ENCODE measurements at places on chromosomes 6 and 20.

- no peak for DNase-seq
Observed at GRCh38 chr6:44407951-44408670, 20.6 kb downstream of the CDC5L start.

DNA sequence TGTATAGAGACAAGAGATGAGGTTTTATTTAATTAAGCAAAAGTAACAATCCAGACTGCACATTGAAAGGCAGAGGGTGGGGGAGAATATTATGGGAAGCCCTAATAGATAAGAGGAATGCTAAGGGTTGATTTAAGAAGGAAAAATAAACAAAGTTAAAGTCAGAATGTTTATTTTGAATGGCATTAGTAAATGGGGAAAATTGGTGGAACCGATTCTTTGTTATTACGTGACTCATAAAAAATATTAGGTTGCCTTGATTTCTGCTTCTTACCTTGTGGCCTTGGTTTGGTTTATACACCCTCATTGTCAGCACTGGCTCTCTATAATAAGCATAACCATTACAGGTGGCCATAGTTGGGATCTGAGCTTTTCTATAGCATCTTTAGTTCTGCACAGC lies 674.8 kb upstream of the CITED2 start:
- DNase-seq = no peak

DNA sequence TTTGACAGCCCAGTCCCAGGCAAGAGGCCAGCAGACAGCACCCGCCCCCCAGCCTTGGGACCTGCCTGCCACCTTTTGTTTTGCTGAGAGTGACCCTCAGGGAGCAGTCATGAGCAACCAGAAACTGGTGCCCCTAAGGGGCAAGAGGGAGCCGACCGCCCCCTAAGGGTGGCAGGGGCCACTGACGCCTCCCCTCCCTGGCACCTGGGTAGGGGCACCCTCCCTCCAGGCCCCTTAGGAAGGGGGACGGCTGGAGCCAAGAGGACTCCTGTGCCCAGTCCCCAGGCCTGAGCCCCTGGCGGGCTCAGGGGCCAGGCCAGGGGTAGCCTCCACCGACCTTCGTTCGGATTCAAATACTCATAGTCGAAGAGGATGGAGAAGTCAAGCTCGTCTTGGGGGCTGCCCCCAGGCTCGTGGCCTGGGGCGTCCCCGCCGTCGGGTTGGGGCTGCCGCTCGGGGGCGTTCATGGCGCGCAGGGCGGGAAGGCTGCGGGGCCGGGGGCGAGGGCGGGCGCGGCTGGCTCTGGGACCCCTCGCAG lies 417 bp downstream of the NFATC2 start:
- DNase-seq = no peak

- DNase-seq = no peak
Observed at GRCh38 chr6:116263353-116263752, 9.5 kb upstream of the TSPYL4 start.

DNA sequence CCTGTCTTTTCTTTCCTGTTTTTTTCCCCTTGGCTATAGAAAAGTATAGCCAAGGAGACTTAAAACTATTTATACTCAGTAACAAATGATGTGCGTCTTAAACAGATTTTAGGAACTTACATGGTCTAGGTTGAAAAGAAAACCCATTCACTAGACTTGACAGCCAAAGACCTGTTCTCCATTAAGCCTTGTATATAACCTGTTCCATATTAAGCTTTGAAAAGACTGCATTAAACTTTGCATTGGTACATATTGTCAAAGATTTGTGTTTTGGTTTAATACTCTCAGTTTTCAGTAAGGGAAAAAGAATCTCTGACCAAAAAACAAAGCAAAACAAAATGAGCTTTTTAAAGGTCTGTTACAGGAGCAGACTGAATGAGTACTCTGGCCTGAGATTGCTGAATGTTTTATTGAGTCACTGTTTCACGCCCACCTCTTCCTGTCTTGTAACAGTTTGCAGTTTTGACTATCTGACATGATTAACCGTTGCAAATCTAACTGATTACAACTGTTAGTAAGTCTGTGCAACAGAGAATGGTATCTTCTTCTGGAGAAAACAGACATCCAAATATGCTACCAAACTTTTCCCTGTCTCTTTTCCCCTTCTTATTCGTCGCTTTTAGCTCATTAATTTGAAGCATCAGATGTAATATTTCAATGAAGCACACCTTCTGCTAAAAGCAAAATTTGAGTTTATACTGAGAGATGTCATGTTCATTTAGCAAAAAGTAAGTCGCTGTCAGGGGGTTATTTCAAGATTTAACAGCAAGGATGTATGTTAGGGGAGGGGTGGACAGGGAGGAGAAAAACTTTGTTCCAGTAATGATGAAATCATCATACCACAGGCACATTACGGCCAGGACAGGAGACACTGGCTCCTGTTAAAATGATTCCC lies 59.1 kb upstream of the SUPT3H start:
- DNase-seq = peak; percentile 67

DNA sequence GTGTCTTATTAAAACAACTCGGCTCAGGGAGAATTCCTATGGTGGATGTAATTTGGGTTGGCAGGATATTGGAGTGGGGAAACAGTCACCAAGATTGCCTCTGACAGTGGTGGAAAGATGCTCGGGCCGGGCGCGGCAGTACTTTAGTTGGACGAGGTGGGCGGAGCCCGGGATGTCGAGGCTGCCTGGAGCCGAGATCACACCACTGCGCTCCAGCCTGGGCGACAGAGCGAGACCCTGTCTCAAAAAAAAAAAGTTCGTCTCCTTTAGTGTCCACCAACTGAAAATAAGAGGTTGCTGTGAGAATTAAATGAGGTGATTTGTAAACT lies 621 bp downstream of the NOL7 start:
- DNase-seq = peak; percentile 52

GRCh38 chr20:31930779-31931178 lies 21.1 kb downstream of the PDRG1 start:
- DNase-seq = no peak

All from AG10803 (cell line).